Right renal cortex interstitium (tissue), 3 donors: ENCODE measurements at places on chromosomes 2 and 18. TPM values are rescaled to one million over a fixed set of nuclear protein-coding genes. Genes with fewer than 3 reads are reported as not detected.

DNA sequence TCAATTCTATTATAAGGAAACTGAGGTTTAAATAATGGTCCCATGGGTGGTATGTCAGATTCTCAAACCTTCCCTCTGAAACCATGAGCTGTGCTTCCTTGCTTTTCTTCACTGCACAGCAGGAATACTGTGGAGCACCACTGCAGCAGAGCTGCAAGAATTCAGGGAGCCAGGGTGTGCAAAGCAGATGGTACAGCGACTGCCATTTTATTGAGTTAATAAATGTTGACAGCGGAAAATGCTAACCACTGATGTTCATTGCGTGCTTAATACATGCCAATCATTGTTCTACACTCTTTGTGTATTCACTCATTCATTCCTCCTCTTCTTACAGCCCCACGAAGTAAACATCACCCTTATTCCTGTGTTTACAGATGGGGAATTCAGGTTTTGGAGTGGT, 152.2 kb upstream of the THSD7B start:
- DNase-seq = no peak

MOGAT1 gene
- polyA plus RNA-seq = not detected

DNA sequence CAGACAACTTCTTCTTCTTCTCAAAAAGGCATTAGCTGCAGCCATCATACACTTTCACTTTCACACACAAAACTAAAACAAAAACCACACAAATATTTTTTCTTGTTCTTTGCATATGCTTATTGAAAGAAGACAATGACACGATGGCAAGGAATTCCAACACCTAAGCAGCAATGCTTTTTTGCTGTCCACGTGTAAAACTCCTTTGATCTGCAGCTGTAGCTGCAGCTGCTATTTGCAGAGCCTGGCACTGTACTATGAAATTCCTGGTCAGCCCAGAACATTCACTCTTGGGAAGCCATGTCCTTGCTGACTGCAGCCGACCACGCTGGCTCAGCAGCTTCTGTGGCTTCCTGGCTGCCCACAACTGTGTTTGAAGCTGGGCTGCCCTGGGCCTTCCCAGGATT, 316.2 kb downstream of the CDH2 start:
- DNase-seq = no peak

- DNase-seq = no peak
These were observed 43.1 kb upstream of the TGFA start for GRCh38 chr2:70596739-70597138.

GRCh38 chr2:118325321-118325955, 237.2 kb downstream of the INSIG2 start:
- DNase-seq = no peak

RTP5 gene
- polyA plus RNA-seq = not detected
